Activated CD4-positive, alpha-beta T cell treated with anti-CD3 and anti-CD28 coated beads, Interleukin-2, amount 50 U/mL, for 4 hours (primary cell): ENCODE measurements at places on chromosomes 1 and 21.

DNA sequence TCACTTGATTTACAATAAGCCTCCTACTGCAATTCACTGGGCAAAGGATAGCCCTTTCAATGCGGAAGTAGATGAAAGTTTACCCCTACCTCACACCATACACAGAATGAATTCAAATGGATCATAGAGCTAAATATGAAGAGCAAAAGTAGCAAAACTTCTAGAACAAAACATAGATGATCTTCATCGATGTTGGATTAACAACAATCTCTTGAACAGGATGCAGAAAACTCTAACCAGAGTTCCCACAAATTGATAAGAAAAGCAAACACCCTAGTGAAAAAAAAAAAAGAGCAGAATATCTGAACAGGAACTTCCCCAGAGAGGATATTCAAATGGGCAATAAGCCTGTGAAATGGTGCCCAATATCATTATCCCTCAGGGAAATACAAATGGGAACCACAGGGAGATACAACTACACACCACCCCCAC, 1.9 kb upstream of the UBASH3A start:
- no peak for DNase-seq

DNA sequence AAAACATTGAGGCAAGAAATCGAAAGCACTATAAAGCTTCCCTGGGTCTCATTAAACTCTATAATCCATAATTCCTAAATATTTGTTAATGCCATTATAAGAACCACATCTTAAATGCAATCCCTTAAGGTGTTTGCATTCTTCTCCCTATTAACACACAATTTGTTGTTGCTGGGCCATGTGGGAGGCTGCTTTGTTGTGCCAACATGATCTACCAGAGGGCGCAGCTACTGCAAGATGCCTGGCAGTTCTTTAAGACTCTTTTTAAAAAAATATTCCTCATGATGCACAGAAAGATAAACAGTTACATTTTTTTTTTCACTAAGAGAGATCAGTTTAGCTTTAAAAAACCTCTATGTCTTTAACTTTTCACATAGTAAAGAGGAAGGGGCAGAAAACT, 39.0 kb upstream of the BCAS2 start:
- no peak for DNase-seq

GRCh38 chr1:56469640-56470371, 109.6 kb downstream of the PLPP3 start:
- DNase-seq: no peak

- DNase-seq: no peak
These were observed 9.3 kb downstream of the DMAP1 start for GRCh38 chr1:44222397-44223186.

GRCh38 chr21:35716876-35717565, 343.3 kb downstream of the SETD4 start:
- DNase-seq: no peak

GRCh38 chr1:229479660-229480399, 28.3 kb downstream of the NUP133 start:
- DNase-seq: no peak

- no peak for DNase-seq
These were observed 2.3 kb downstream of the EDN2 start for GRCh38 chr1:41482001-41482765.

GRCh38 chr1:27876341-27877114, 4.2 kb downstream of the THEMIS2 start:
- no peak for DNase-seq

- no peak for DNase-seq
These were observed 26.6 kb downstream of the ZFYVE9 start for GRCh38 chr1:52168373-52169080.
